Activated naive CD8-positive, alpha-beta T cell treated with anti-CD3 and anti-CD28 coated beads, Interleukin-2, amount 10 ng/mL, durations not matched to agents 7 days and 5 days (primary cell): ENCODE measurements at places on chromosomes 2 and 18. TPM values are rescaled to one million over a fixed set of nuclear protein-coding genes. Genes with fewer than 3 reads are reported as not detected.

The LRRC30 gene
- total RNA-seq, result not detected

The ANKMY1 gene
- total RNA-seq, result 53.2 TPM

The C2orf80 gene
- total RNA-seq, result not detected

The IL36A gene
- not detected for total RNA-seq

The UGT1A10 gene
- not detected for total RNA-seq

The HOXD12 gene
- total RNA-seq, result not detected

The INHA gene
- total RNA-seq, result not detected

The AGFG1 gene
- total RNA-seq, result 57.9 TPM

The KCNF1 gene
- not detected for total RNA-seq

The UPP2 gene
- not detected for total RNA-seq

The LAMA1 gene
- not detected for total RNA-seq
